SJCRH30 (cell line): ENCODE measurements at places on chromosomes 1 and 21. TPM values are rescaled to one million over a fixed set of nuclear protein-coding genes. Genes with fewer than 3 reads are reported as not detected.
A peak's percentile ranks its signal among the peaks of the same experiment; 100 is the strongest.

DNA sequence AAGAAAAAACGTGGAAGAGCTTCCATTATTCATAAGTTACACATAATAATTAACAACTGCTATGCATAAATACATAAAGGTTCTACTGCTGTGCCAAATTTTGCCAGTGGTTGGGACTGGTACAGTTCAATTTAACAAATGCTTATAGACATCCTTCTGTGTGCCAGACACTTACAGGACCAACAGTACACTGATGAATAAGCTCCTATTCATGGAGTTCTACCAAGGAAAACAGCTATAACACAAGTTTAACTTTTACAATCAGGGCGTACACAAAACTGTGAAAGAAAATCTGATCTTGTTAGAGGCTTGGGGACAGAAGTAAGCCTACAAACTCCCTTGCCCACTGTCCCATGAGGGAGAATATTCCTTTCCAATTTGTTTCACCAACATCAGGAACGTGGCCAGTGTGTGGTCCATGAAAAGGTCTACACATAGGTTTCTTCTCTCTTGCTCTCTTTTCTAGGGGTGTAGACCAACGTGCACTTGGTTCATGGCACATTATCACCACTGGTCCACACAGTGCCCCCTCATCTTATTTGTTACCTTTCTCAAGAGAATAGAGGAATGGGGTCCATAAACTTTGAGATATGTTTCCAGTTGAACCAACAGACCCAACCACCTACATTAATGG lies 10.1 kb downstream of the NRIP1 start:
- no peaks in the 10 kb centered on the region for H3K27me3 ChIP-seq
- H3K36me3 ChIP-seq = no peaks in the 10 kb centered on the region; the same call in 1 of the 2 replicates
- H3K27ac ChIP-seq = no peak overlapping the region
- H3K4me3 ChIP-seq = no peak overlapping the region

MYOG gene
- total RNA-seq = 525 and 538 TPM in 2 replicates

DNA sequence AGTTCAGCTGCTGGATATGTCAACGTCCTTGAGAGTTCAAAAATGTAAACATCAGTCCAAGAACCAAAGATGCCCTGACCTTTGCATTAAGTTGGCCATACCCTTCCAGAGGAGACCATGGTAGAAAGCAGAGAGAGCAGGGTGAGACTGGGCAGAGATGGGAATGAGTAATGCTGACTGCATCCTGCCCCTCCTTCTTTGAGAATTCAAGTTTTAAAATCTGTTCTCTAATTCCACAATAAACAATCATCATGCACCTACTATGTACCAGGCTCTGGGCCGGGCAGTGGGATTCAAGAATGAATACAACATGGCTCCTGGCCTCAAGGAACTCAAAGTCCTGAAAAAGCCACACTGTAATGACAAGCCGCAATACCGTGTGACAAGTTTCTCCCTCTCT lies 3.9 kb upstream of the HAO2 start:
- DNase-seq = no peak
- no peaks in the 10 kb centered on the region for H3K27me3 ChIP-seq
- H3K4me3 ChIP-seq = no peak overlapping the region
- H3K4me1 ChIP-seq = no peaks in the 10 kb centered on the region

DNA sequence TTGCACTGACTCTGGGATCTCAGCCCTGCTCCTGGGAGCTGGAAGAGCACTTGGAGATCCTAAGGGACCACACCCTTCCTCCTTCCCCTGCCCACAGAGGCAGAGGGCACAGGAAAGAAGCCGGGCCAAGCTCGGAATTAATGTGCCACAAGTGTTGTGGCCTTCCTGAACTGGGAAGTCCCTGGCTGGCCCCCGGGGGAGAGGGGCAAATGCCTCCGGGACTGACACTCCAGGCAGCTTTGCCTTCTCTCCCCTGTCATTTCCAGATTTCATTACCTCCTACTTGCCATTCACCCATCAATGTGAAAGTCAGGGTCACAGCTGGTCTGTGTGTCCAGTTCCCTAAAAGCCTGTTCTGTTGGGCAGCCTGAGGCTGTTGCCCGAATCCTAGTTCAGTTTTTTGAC lies 21.7 kb downstream of the SESN2 start:
- H3K4me3 ChIP-seq = no peak overlapping the region
- no peaks in the 10 kb centered on the region for H3K36me3 ChIP-seq
- no peaks in the 10 kb centered on the region for H3K4me1 ChIP-seq

- H3K36me3 ChIP-seq = no peaks in the 10 kb centered on the region
- H3K4me3 ChIP-seq = no peak overlapping the region
- peak overlapping the region; percentile 29; the same call in 1 of the 2 replicates for H3K27ac ChIP-seq
- H3K4me1 ChIP-seq = peaks cover 30% of the 10 kb centered on the region
- no peaks in the 10 kb centered on the region for H3K27me3 ChIP-seq
- DNase-seq = no peak
Measured at GRCh38 chr1:111887385-111887784, 102.1 kb downstream of the KCND3 start.

KRTAP20-2 gene
- total RNA-seq = not detected in 2 replicates

DNA sequence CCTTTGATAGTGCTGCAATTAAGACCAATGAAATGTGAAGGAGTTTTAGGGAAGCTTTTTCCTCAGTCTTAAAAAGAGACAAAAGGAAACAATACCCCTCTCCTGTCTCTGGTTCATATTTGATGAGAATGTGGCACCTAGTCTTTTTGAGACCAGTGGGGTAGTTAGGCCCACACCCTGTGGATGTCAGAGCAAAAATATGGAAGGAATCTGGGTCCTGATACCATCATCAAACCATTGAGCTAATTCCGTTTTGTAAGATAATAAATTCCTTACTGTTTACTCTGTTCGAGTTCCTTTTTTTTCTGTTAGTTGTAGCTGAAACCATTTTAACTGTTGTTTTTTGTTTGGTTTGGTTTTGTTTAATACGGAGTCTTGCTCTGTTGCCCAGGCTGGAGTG lies 33.3 kb downstream of the PTPRC start:
- no peak for DNase-seq
- H3K27me3 ChIP-seq = no peaks in the 10 kb centered on the region
- no peak overlapping the region for H3K4me3 ChIP-seq
- H3K36me3 ChIP-seq = no peaks in the 10 kb centered on the region
